SK-N-SH (cell line): ENCODE measurements at places on chromosomes 12 and 14. TPM values are rescaled to one million over a fixed set of nuclear protein-coding genes. Genes with fewer than 3 reads are reported as not detected.

The ZNF641 gene
- 1.9 and 2.8 TPM in 2 replicates for polyA plus RNA-seq

The NUAK1 gene
- polyA plus RNA-seq = 8.1 and 11.3 TPM in 2 replicates

The SERPINA12 gene
- polyA plus RNA-seq = not detected in 2 replicates

The BCL2L14 gene
- not detected in 2 replicates for polyA plus RNA-seq

The AQP6 gene
- 0.10 and 0.21 TPM in 2 replicates for polyA plus RNA-seq

DNA sequence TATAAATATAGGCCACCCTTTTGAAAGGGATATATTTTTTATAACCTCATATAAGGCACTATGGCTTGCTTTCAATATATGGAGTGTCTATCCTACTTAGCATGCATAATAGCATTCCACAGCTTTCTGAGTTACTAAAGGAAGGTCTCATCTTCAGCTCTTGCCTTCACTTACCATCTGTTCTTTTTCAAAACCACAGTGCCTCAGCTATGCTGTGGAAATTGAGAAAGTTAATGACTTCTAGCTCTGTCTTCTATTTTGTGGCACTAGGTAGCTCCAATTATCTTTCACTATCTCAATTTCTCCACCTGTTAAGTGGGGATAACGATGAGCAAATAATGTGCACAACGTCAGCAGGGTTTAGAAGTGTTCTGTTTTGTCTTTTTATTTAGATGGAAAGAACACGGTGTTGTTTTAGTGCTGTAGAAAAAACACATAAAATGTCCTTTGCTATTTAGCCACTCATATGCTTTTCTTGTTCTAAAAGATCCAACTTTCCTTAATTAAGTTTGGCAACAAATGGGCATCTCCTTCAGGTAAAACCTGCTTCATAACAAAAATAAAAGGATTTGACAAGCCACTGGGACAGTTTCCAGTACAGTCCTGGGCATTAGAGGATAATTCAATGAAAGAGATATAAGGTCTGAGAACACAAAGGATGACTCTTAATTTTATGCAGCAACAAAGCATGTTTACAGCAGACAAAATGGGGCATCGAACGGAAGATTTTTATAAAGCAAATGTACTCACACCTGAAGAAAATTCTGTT, 462.0 kb upstream of the SYT1 start:
- peak; percentile 1 for DNase-seq

- DNase-seq = no peak
Observed at GRCh38 chr12:123399255-123399617, 15.3 kb downstream of the KMT5A start.

- DNase-seq = no peak
Observed at GRCh38 chr12:98351784-98352183, 163.6 kb upstream of the TMPO start.

DNA sequence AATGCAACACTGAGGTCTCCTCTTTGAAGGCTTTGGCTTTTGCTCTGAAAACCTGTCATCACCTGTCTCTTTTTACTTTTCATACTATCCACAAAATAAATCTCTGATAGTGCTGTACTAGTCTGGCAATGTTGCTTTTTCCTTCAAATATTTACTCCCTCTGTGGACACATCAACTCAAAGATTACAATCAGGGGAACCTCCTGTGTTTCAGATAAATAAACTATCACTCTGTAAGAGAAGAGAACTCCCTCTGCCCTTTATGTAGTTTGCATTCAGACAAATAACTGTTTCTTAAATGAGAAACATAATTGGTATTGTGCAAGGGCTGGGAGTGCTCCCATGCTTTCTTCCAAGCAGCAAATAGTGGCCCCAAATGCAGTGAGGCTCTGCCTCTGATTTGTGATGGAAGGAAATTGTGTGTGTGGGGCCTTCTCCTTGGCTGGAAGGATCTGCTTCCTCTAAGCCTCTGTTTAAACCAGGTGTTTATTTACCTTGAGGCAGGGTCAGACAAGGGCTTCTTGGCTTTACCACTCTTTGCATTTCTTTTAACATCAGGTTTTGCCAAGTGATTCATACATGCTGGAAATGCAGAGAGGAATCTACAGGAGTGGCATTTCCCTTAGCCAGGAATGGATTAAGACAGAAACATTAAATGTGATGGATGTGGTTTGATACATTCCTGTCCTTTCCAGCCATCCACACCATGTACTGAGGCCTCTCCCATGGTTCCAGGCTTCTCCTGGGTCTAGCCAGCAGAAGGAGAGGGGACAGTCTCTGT, 69.0 kb downstream of the AKAP6 start:
- DNase-seq = no peak

- DNase-seq = no peak
Observed at GRCh38 chr12:105855361-105856047, 283.2 kb downstream of the NUAK1 start.

- DNase-seq = no peak
Observed at GRCh38 chr14:22976620-22977433, 5.5 kb downstream of the AJUBA start.

- no peak for DNase-seq
Observed at GRCh38 chr14:103116636-103117035, 6.6 kb upstream of the TNFAIP2 start.

DNA sequence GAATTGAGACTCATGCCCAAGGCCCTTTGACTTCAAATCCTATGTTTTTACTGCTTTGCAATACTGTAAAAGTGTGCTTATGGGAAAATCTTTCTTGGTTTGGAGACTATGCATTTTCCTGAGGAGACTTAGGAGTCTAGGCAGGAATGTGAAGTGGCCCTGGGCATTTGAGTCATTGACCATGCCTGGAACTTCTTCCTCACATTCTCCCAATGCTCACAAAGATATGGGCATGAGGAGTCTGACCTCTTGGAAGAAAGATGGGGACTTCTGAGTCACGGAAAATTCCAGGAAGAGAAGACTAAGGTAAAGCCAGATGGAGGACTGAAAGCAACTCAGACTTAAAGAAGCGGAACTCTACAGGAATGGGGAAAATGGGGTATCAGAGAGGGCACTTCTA, 38.2 kb upstream of the ZNF641 start:
- no peak for DNase-seq
